Activated T-helper 1 cell treated with anti-CD3 and anti-CD28 coated beads, Interleukin-2, amount 50 U/mL, for 16 hours (primary cell): ENCODE measurements at places on chromosomes 1 and 21.

GRCh38 chr1:32878637-32879041, 7.7 kb upstream of the HPCA start:
- no peak for DNase-seq

DNA sequence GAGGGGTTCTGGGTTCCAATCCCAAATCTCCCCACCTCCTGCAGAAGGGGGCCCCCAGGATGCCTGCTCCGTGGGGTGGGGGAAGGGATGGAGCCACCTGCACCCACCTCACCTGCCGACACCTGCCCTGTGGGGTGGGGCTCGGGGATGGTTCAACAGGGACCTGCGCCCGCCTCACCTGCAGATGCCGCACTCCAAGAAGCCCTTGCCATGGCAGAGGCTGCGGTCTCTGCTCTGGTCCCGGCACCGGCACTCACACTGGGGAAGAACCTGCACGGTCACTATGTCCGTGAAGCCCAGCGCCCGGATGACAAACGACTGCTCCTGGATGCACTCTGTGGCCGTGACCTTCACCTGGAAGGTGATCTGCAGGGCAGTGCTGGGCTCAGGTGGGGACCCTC, 18.1 kb upstream of the PTTG1IP start:
- DNase-seq = no peak

- DNase-seq = no peak
These were observed 33.7 kb downstream of the CCDC185 start for GRCh38 chr1:223426936-223427335.

- no peak for DNase-seq
These were observed 14.3 kb upstream of the RGS1 start for GRCh38 chr1:192561301-192561700.

DNA sequence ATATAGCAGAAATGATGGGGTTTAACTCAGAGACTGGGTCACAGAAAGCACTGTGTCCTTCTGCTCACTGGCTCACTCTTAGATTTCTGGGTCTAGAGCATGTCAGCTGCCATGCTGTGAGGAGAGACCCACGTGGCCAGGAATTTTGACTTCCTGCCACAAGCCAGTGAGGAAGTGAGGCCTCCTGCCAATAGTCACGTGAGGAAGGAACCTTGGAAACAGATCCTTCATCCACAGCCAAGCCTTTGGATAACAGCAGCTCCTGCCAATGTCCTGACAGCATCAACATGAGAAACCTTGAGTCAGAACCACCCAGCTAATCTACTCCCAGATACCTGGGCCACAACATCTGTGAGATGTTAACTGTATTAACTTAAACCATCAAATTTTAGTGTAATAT, 114.5 kb upstream of the PLPPR5 start:
- no peak for DNase-seq

GRCh38 chr1:216726435-216726834, 3.2 kb upstream of the ESRRG start:
- no peak for DNase-seq

DNA sequence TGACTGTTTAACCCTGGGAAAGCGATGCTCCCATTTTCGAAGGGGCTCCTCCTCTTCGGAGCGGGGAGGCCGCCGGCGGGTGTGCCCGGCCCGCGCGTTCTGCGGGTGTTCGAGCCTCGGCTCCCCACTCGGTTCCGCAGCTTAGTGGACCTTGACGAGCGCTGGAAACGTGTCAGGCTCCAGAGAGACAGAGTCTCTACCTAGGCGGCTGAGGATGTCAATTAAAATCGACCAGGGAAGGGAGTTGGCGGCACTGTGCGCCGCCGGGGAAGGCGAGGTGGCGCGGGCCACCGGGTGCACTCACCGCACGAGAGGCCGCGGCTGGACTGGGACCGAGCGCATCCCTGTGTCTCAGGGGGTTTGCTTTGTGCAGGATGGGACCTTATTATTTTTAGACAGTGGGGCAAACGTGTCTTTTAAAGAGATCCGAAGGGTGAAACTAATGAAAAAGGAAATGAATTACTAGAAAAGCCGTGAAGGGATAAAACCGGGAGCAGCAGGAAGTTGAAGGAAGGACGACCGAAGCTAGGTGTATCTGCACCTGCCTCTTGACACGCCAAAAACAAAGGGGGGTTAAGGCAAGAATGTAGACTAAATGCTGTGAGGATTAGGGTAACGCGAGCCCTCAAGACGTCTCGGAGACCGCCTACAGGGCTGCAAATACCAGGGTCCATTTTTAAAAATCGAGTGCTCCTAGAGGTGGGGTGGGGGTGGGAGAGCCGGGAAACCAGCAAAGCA, 5.6 kb downstream of the LHX4 start:
- no peak for DNase-seq

DNA sequence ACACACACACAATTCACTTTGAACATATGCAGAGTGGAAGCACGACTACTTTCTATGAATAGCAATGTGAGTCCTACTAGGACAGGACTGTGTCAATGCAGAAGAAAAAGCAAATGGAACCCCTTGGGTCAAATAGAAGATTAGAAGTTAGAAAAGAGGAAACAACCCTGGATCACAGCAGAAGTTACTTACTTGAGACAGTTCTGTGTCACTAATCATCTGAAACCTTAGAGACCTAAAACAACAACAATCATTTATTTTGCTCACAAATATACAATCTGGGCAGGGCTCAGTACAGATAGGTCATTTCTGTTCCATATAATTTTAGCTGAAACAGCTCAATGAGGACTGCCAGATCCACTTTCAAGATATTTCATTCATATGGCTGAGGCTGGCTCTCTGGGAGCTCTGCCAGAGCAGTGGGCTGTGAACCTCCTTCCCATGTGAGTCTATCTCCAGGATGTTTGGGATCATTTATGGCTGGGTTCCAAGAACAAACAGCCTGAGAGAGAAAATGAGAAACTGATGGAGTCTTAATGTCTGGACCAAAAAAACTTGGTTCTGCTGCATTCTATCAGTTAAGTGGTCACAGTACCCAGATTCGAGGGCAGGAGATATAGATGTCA, 42.5 kb upstream of the IL10 start:
- no peak for DNase-seq

GRCh38 chr1:59718064-59718988, 96.4 kb upstream of the HOOK1 start:
- no peak for DNase-seq

DNA sequence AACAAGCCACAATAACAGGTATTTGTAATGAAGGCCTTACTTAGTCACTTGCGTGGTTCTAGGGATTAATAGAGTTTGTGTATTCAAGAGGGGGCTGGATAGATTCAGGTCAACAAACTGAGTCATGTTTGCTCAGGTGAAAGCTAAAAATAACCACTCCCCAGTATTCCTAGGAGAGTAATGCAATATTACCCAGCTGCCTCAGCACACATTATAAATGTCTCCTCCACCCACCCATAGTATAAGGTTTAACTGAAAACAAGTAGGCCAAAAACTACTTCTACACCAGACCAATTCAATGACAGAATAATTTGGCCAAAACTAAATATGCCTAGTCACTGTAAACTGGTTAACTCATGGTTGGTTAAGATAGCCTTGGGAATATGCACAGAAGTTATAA, 34.4 kb downstream of the WLS start:
- DNase-seq = no peak

DNA sequence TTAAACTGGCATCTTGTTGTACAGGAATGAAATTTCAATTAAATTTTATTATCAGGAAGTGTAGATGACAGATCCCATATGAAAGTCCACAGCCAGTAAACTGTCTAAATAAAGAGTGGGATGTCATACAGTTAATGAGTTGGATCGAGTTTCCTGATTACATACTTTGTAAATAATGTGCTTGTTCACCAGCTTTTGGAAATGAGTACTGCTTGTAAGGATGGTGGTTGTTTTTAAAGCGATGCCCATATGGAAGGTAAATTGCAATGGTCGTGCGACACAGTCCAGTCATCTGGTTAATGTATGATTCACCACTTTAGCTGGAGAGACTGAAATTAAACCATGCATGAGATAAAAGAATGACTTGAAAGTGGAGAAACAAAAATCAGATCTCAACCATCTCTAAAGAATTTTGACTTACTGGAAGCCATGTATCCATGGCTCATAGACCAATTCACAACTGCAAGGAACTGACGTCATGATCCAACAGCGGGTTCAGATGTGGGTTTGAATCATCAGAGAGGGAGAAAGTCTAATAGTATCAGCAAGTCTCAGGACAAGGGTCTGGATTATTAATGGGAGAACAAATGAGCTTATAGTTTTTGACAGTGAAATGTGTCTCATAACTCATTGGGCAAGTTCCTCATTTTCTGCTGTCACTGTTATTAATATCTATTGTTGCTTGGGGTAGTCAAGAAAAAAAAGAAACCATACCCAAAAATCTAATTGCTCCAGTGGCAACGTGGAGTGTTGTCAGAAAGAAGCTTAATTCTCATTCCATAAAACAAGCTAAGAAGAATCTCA, 49.0 kb downstream of the MAP10 start:
- DNase-seq = no peak

DNA sequence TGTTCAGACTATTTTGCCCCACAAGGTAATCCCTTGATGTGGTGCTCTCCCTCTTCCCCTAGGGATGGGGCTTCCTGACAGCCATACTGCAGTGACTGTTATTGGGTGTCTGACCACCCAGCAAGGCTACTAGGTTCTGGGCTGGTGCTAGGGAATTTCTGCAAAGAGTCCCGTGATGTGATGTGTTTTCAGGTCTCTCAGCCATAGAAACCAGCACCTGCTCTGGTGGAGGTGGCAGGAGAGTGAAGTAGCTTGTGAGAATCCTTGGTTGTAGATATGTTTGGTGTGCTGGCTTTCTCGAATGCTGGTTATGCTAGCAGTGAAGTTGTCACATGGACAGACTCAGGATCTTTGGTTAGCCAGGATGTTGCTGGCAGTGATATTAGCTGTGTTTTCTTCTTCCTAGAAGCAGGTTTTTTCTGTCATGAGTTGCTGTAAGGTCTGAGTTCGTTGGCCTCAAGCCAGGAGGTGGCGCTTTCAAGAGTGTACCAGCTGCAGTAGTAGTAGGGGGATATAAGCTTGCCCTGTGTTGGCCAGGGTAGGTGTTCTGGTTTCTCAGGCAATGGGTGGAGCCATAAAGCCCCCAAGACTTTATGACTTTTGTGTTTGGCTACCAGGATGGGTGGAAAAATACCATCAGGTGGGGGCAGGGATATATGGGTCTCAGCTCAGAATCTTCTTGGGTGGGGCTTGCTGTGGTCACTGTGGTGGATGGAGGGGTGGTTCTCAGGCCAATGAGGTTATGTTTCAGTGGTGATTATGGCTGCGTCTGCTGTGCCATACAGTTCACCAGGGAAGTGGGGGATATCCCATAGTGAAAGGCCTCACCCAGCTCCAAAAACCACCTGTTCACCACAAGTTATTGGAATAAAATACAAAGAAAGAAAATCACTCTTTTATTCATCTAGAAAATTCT, 1112.3 kb downstream of the KCNT2 start:
- no peak for DNase-seq

- no peak for DNase-seq
These were observed 53.6 kb downstream of the GLUL start for GRCh38 chr1:182337736-182338571.

DNA sequence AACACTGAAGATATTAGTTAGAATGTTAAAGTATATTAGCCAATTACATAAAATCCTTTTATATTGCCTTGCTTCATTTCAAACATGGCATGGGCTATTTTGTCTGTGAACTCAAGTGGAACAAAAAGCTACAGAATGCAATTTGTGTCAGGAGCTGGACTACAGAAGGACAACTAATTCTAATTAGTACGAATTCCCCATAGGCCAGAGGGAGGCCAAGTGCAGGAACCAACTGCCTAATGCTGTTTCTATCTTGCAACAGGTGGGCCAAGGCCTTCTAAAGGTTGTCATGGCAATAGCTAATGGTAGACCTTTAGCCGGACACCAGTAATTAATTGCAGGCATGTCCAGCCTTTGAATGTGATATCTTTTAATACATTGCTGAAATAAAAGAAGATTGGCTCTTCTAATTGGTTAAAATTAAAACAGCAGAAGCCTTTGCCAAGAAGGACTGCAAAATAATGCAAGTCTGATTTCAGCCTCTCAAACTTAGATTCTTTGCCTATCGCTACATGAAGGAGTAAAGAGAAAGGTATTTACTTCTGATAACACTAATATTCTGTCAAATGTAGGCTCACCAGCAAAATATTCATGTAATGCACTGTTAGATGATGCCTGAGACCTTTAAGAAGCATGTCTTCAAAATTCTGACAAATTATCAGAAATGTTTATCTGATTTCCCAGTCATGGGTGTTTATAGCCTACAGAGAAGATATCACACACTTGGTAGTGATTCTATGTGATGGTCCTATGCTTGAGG, 232.1 kb downstream of the LMO4 start:
- no peak for DNase-seq

DNA sequence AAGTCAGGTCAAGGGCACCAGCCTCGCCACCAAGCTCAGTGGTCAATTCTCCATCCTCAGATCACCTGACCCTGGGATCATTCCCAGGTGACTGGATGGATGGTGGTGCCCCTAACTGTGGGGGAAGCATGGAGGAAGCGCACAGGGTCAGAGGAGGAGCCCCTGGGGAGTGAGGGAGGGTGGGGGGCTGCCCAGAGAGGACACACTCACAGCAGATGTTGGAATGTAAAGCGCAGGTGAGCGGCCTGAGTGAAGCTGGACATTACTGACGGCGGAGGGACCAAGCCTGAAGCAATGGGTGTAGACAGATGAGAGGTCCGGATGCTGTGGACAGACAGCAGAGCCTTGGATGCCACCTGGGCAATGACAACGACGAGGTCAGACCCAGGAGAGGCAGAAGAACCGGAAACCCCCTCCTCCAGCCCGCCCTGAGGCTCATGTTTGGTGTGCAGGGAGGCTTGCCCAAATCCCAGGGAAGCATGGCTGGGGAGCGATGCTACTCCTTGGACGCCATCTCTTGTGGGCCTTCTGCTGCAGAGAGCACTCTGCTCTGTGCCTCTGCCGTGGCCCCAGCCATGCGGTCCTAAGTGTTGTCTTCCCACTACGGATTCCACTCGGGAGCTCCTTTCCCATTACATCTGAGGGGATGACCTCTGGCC, 5.7 kb upstream of the CPLANE2 start:
- DNase-seq = no peak

GRCh38 chr1:158506369-158506987, 34.5 kb downstream of the OR10R2 start:
- DNase-seq = peak; percentile 6

DNA sequence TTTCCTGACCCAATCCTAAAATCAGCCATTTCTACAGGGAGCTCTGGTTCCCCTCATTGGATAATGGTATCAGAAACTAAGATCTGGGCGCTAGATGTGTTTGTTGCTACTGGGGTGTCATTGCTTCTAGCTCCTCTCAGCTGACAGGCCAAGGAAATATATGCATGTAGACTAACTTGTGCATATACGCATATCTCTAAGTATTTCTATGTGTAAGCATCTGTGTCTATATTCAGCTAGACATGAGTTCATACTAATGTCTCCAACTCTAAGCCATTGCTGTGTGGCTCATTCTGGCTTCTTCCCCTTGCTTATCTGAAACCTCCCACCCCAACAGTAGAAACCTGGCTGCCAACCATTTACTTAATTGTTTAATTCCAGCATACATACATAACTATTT, 130.3 kb upstream of the MAGI3 start:
- no peak for DNase-seq

GRCh38 chr1:37890378-37891014, 31.1 kb upstream of the MTF1 start:
- DNase-seq = no peak
